ENCODE measurements at places on chromosomes 1 and 21.

- DNase-seq, result no peak
These were observed 4.1 kb upstream of the LSM10 start for GRCh38 chr1:36401602-36402503.

- no peak for DNase-seq
These were observed 9.9 kb downstream of the SNRPE start for GRCh38 chr1:203871114-203871880.

- DNase-seq, result no peak
These were observed 127.6 kb upstream of the CTTNBP2NL start for GRCh38 chr1:112268408-112268807.

- DNase-seq, result peak; percentile 23
These were observed 1.8 kb upstream of the ELAPOR1 start for GRCh38 chr1:109112056-109112651.

GRCh38 chr1:230144758-230145504 lies 77.9 kb downstream of the GALNT2 start:
- no peak for DNase-seq

GRCh38 chr1:188006354-188006753 lies 1177.6 kb downstream of the PLA2G4A start:
- DNase-seq, result no peak

DNA sequence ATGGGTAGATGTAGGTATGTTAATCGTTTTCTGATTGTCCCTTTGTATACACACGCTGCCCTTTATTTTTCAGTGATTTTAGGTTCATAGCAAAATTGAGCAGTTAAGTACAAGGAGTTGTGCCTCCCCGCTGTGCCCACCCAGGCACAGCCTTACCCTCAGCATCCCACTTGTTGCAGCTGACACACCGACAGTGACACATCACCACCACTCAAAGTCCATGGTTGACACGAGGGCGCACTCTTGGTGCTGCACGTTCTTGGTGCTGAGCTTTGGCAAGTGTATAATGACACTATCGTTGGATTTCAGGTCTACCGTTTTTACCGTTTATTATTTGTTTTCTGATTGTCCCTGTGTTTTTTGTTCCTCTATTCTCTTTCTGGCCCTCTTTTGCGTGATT lies 15.6 kb downstream of the C1orf159 start:
- no peak for DNase-seq

- DNase-seq, result peak; percentile 11
These were observed 1.7 kb downstream of the NR5A2 start for GRCh38 chr1:200029035-200029821.

- peak; percentile 2 for DNase-seq
These were observed 19.2 kb upstream of the PTTG1IP start for GRCh38 chr21:44892536-44893277.

DNA sequence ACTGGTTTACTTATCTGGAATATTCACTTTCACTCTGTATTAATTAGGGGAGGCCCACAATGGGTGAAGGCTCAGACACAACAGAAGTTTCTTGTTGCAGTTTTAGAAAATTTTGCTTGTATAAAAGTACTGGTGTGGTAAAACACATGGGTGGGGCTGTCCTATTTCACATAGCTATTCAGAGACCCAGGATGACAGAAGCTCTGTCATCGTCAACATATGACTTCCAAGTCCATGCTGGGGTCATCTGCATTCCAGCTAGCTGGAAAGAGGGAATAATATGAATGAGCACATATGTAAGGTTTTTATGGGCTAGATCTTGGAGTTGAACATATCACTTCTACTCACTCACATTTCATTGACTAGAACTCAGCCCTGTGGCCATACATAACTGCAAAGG lies 166.4 kb upstream of the KCTD3 start:
- no peak for DNase-seq

GRCh38 chr1:183126000-183126366 lies 60.1 kb upstream of the LAMC2 start:
- DNase-seq, result no peak

DNA sequence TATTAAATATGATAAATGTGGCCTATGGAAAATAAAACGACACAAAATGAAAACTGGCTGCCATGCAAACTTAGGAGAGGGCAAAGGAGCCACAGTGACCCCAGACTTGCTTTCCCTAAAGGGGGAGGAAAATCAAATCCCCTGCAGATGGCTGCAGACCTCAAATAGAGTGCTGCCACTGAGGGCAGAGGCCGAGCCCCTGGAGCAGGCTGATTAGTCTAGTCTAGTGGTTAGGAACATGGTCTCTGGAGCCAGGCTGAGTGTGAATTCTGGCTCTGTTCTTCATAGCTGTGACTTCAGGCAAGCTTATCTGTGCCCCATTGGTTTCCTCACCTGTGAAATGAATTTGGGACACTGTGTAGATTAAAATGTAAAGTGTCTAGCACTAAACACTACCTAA lies 60.8 kb downstream of the ITPKB start:
- no peak for DNase-seq

- no peak for DNase-seq
These were observed 24.8 kb downstream of the KDM1A start for GRCh38 chr1:23044035-23044434.

DNA sequence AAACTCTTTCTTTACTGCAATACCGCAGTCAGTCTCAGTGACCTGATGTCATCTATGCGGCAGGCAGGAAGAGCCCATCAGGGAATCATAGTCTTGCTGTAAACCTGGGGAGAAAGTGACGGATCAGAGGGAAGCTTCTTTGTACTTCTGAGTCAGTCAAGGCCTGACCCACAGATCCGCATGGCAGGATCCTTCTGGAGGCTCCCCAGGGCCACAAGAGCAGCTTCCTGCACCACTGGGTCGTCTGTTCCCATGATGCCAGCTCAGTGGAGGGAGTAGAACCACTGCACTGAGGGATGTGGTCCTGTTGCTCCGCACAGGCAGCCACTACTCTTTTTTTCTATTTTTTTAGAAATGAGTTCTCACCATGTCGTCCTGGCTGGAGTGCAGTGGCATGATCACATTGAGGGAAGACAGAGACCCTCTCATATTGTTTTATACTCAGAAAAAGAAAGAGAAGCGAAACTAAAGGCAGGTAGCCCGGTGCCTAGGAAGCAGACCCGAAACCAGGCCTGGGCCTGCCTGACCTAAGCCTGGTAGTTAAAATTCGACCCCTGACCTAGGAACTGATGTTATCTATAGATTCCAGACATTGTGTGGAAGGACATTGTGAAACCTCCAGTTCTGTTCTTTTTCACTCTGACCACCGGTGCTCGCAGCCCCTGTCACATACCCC lies 6.3 kb upstream of the ERVH48-1 start:
- no peak for DNase-seq

- no peak for DNase-seq
These were observed 594 bp downstream of the LUZP1 start for GRCh38 chr1:23168079-23168444.

Data from NCI-H748 treated with DMSO at 0.1 percent for 48 hours (cell line).